ENCODE measurements at places on chromosomes 11 and 22.

GRCh38 chr11:92083123-92083522, 141.5 kb upstream of the FAT3 start:
- no peaks in the 10 kb centered on the region for H3K4me1 ChIP-seq
- no peaks in the 10 kb centered on the region for H3K27me3 ChIP-seq
- no peak for DNase-seq
- no peak overlapping the region for H3K27ac ChIP-seq

- H3K36me3 ChIP-seq = no peaks in the 10 kb centered on the region
- H3K4me1 ChIP-seq = peaks cover 3% of the 10 kb centered on the region
- no peak for DNase-seq
These were observed 61.6 kb upstream of the KCNQ1OT1 start for GRCh38 chr11:2761131-2762030.

- H3K4me1 ChIP-seq = no peaks in the 10 kb centered on the region
- no peaks in the 10 kb centered on the region for H3K27me3 ChIP-seq
- DNase-seq = no peak
- no peak overlapping the region for H3K4me3 ChIP-seq
- H3K27ac ChIP-seq = peak overlapping the region; percentile 16
- H3K36me3 ChIP-seq = no peaks in the 10 kb centered on the region
These were observed 35.3 kb downstream of the EXPH5 start for GRCh38 chr11:108558222-108558621.

- no peak overlapping the region for H3K27ac ChIP-seq
- no peaks in the 10 kb centered on the region for H3K27me3 ChIP-seq
- no peaks in the 10 kb centered on the region for H3K36me3 ChIP-seq
These were observed 1186.5 kb downstream of the BRD1 start for GRCh38 chr22:48640890-48641841.

- peaks cover 10% of the 10 kb centered on the region for H3K27me3 ChIP-seq
- H3K36me3 ChIP-seq = no peaks in the 10 kb centered on the region
- no peaks in the 10 kb centered on the region for H3K4me1 ChIP-seq
- H3K4me3 ChIP-seq = no peak overlapping the region
These were observed 26.2 kb upstream of the LDLRAD3 start for GRCh38 chr11:35917676-35918075.

- H3K4me1 ChIP-seq = peaks cover 31% of the 10 kb centered on the region
- H3K27me3 ChIP-seq = no peaks in the 10 kb centered on the region
These were observed 1.4 kb downstream of the ALG12 start for GRCh38 chr22:49916831-49917230.

GRCh38 chr11:15313862-15314261, 199.1 kb downstream of the INSC start:
- no peaks in the 10 kb centered on the region for H3K36me3 ChIP-seq
- no peaks in the 10 kb centered on the region for H3K4me1 ChIP-seq
- DNase-seq = no peak
- H3K27me3 ChIP-seq = peaks cover 13% of the 10 kb centered on the region

- DNase-seq = no peak
- no peaks in the 10 kb centered on the region for H3K36me3 ChIP-seq
- no peaks in the 10 kb centered on the region for H3K4me1 ChIP-seq
- no peak overlapping the region for H3K4me3 ChIP-seq
- H3K27ac ChIP-seq = no peak overlapping the region
- H3K27me3 ChIP-seq = peaks cover 28% of the 10 kb centered on the region
These were observed 14.0 kb upstream of the TUB start for GRCh38 chr11:8066911-8067455.

GRCh38 chr22:24400034-24400725, 27.2 kb upstream of the ADORA2A start:
- H3K4me3 ChIP-seq = no peak overlapping the region
- H3K4me1 ChIP-seq = peaks cover 35% of the 10 kb centered on the region
- no peak for DNase-seq
- H3K27me3 ChIP-seq = no peaks in the 10 kb centered on the region

DNA sequence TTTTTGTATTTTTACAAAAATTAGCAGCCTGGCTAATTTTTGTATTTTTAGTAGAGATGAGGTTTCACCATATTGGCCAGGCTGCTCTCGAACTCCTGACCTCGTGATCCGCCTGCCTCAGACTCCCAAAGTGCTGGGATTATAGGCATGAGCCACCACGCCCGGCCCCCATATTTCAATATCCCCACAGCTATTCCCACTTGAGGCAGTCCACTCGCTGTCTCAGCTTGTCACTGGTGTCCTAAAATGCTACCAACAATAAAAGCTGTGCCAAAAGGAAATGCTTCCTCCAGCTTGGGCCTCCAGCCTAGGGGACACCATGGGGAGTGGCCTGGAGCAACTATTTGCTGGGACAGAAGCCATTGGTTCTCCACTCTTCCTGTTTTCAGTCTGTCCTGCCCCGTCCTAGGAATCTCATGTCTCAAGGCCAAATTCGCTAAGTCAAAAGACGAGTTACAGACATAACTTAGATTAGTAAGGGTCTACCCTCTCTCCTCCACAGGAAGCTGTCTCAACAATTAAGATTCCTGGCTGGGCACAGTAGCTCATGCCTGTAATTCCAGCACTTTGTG, 7.3 kb upstream of the SPINDOC start:
- no peak overlapping the region for H3K27ac ChIP-seq
- no peaks in the 10 kb centered on the region for H3K4me1 ChIP-seq
- no peaks in the 10 kb centered on the region for H3K36me3 ChIP-seq
- no peaks in the 10 kb centered on the region for H3K27me3 ChIP-seq

GRCh38 chr22:39405346-39406085, 5.9 kb downstream of the TAB1 start:
- no peaks in the 10 kb centered on the region for H3K27me3 ChIP-seq
- H3K4me1 ChIP-seq = peaks cover 43% of the 10 kb centered on the region
- H3K36me3 ChIP-seq = peaks cover 27% of the 10 kb centered on the region
- DNase-seq = no peak

- no peak overlapping the region for H3K4me3 ChIP-seq
- no peak for DNase-seq
- H3K27me3 ChIP-seq = no peaks in the 10 kb centered on the region
- no peaks in the 10 kb centered on the region for H3K4me1 ChIP-seq
- no peaks in the 10 kb centered on the region for H3K36me3 ChIP-seq
These were observed 18.1 kb downstream of the JHY start for GRCh38 chr11:122900587-122901202.

DNA sequence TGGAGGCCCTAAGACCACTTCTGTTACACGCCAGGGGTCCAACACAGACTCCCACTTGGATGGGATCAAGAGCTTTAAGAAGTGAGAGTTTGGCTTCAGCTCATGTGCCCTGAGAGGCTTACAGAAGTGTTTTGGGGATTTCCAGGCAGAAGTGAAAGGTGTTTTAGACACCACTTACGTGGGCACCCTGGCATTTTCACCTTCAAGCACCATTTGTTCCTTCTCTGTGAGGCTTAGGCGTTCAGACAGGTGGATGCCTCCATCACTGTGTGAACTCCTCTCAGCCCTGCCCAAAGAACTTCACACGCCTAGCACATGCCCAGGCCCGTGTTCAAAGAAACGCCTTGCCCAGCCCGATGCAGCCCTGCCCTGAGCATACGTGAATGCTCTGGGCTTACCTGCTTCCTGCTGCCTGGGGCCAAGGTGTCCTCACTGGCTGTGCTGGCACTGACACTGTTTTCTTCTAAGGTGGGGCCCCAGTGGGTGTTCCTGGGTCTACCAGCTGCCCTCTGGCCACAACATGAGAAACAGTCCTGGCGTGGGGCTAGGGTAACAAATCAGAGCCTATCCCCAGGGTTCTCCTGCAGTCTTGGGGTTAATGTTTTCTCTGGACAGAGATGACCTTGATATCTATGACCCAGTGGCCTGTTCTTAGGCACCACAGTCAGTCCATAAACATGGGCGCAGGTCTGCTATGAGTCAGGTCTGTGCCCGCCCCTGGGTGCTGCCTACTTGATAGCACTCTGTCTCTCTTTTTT, 34.0 kb downstream of the AMPD3 start:
- peak overlapping the region; percentile 96 for H3K27ac ChIP-seq
- peaks cover 67% of the 10 kb centered on the region for H3K36me3 ChIP-seq
- peak overlapping the region; percentile 22 for H3K4me3 ChIP-seq
- DNase-seq = peak; percentile 76

GRCh38 chr11:82775736-82776346, 42.2 kb upstream of the FAM181B start:
- no peak for DNase-seq
- peaks cover 18% of the 10 kb centered on the region for H3K27me3 ChIP-seq
- peaks cover 3% of the 10 kb centered on the region for H3K36me3 ChIP-seq
- no peak overlapping the region for H3K27ac ChIP-seq
- no peaks in the 10 kb centered on the region for H3K4me1 ChIP-seq
- H3K4me3 ChIP-seq = no peak overlapping the region

- no peak for DNase-seq
- no peaks in the 10 kb centered on the region for H3K4me1 ChIP-seq
- no peak overlapping the region for H3K27ac ChIP-seq
- H3K36me3 ChIP-seq = no peaks in the 10 kb centered on the region
- H3K27me3 ChIP-seq = peaks cover 5% of the 10 kb centered on the region
These were observed 81.7 kb downstream of the BARX2 start for GRCh38 chr11:129457321-129457720.

GRCh38 chr11:33842236-33842915, 49.5 kb downstream of the LMO2 start:
- no peaks in the 10 kb centered on the region for H3K4me1 ChIP-seq
- no peak overlapping the region for H3K27ac ChIP-seq
- no peaks in the 10 kb centered on the region for H3K36me3 ChIP-seq
- H3K4me3 ChIP-seq = no peak overlapping the region
- no peak for DNase-seq

DNA sequence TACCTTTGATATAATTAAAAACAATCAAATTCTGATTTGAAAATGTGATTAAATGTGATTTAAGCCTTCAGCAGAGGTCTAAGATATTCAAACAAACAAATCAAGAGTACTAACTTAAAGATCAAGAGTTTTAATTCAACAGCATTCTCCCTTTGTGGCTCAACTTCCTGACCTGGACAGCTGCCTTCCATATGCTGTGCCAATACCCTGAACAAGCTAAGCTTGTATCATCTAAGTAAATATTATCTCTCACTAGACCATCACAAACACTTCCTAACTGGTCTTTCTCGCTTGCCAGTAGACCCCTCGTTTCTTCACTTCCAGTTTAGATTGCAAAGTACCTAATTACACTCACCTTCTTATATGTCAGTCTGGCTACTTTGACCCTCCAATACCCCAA, 35.9 kb upstream of the P4HA3 start:
- no peak for DNase-seq
- no peak overlapping the region for H3K27ac ChIP-seq
- no peaks in the 10 kb centered on the region for H3K4me1 ChIP-seq
- H3K36me3 ChIP-seq = peaks cover 20% of the 10 kb centered on the region
- no peaks in the 10 kb centered on the region for H3K27me3 ChIP-seq

DNA sequence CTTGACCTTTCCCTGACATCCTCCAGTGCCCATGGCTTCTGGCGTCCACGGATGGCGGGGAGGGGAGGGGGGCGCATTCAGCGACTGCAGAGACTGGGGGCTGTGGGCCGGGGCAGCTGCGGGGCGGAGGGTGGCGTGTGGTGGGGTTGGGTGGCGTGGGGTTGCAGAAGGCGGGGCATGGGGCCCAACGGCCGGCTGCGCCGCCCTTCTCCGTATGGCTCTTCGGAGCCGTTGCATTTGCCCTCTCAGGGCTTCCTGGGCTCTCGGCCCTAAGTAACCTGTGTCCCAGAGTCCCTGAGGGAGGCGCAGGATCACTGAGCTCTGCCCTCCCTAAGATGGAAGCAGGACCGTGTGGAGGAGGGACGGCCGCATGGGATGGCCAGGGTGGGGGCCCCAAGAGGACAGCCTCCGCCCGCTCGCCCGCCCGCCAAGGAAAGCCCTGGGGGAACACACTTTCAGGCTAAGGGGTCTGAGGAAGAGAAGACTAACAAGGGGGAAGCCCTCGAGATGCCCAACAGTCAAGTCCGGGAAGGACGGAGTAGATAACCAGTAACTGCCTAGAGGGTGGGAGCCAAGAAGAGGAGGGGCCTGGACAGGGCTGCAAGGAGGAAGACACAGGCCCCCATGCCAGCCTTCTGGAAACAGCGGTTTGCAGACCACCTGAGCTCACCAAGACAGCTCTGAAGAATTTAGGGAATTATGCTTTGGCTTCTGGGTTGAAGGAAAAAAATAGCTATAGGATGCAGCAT, 9.2 kb upstream of the AIFM3 start:
- no peak for DNase-seq
- H3K27me3 ChIP-seq = peaks cover 32% of the 10 kb centered on the region
- peaks cover 17% of the 10 kb centered on the region for H3K4me1 ChIP-seq

DNA sequence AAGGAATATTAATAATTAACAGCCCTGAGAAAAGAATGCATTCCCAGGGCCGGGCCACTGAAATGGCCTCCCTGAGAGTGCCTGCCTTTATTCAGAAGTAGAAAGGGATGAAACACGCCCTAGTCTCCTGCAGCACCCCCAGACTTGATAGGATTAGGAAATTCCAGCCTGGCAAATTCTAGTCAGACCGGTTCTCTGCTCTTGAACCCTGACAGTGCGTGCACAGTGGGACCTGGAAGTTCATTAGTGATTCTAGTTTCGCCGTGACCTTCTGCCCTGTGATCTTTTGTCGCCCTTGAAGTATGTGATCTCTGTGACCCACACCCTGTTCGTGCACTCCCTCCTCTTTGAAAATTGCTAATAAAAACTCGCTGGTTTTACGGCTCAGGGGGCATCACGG, 2.1 kb upstream of the GSTP1 start:
- H3K36me3 ChIP-seq = peaks cover 23% of the 10 kb centered on the region
- H3K4me1 ChIP-seq = peaks cover 57% of the 10 kb centered on the region
- DNase-seq = no peak
- H3K27me3 ChIP-seq = peaks cover 9% of the 10 kb centered on the region

- H3K4me1 ChIP-seq = no peaks in the 10 kb centered on the region
- H3K36me3 ChIP-seq = no peaks in the 10 kb centered on the region
- no peak within 1 kb of the TSS for H3K4me3 ChIP-seq
- H3K27ac ChIP-seq = no peak within 1 kb of the TSS
- peaks cover 26% of the 10 kb centered on the region for H3K27me3 ChIP-seq
- DNase-seq = no peak
These were observed at the start of gene POU2AF2 for GRCh38 chr11:111245425-111245824. TSS of gene POU2AF2 (plus strand) at chr11:111245725. CDS start at chr11:111245854, 129 bp downstream.

- H3K4me1 ChIP-seq = no peaks in the 10 kb centered on the region
- H3K27me3 ChIP-seq = peaks cover 7% of the 10 kb centered on the region
- no peak for DNase-seq
- H3K27ac ChIP-seq = no peak overlapping the region
These were observed 70.6 kb upstream of the CAPRIN1 start for GRCh38 chr11:33980897-33981296.

- DNase-seq = no peak
- H3K36me3 ChIP-seq = peaks cover 8% of the 10 kb centered on the region
- H3K4me3 ChIP-seq = no peak overlapping the region
- no peaks in the 10 kb centered on the region for H3K27me3 ChIP-seq
These were observed 19.8 kb upstream of the PPP2R1B start for GRCh38 chr11:111785886-111786412.

GRCh38 chr11:95365348-95365747, 134.3 kb upstream of the SESN3 start:
- no peaks in the 10 kb centered on the region for H3K36me3 ChIP-seq
- peaks cover 8% of the 10 kb centered on the region for H3K4me1 ChIP-seq
- no peak overlapping the region for H3K4me3 ChIP-seq
- no peaks in the 10 kb centered on the region for H3K27me3 ChIP-seq
- no peak overlapping the region for H3K27ac ChIP-seq

- H3K36me3 ChIP-seq = peaks cover 1% of the 10 kb centered on the region
- H3K4me3 ChIP-seq = no peak overlapping the region
- no peaks in the 10 kb centered on the region for H3K4me1 ChIP-seq
- H3K27me3 ChIP-seq = peaks cover 7% of the 10 kb centered on the region
These were observed 32.8 kb downstream of the FAM227A start for GRCh38 chr22:38623351-38623750.
